Fibroblast of skin of right quadriceps (primary cell): ENCODE measurements at places on chromosomes 5 and 9.

- DNase-seq, result peak; percentile 81
Observed at GRCh38 chr9:81083854-81084512, 605.4 kb downstream of the TLE1 start.

DNA sequence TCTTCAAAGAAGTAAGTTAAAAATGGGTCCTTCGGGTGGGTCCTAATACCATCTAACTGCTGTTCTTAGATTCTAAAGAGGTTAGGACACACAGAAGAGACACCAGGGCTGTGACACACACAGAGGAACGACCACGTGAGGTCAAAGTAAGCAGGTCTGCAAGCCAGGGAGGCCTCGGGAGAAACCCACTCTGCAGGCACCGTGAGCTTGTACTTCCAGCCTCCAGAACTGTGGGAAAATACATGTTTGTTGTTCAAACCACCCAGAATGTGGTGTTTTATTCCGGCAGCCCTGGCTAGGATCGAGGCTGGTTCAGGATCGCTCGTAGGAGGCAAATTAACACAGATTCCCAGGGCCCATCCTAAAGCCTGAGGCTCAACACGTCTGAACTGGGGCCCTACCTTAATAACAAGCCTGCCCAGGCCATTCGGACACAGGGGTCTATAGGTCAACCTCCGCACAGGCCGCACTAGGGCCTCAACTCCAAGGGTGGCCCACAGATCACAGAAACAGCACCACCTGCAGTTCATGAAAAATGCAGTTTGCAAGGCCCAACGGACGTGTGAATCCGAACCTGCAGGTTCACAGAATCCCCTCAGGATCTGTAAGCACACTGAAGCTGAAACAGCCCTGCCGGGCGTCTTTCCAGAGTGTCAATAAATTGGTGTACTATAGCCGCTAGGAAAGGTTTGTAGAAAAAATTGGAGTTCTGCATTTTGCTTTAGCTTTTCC is 7.1 kb downstream of the MED10 start:
- DNase-seq, result no peak

- peak; percentile 68 for DNase-seq
Observed at GRCh38 chr9:27771803-27772545, 198.7 kb upstream of the C9orf72 start.

DNA sequence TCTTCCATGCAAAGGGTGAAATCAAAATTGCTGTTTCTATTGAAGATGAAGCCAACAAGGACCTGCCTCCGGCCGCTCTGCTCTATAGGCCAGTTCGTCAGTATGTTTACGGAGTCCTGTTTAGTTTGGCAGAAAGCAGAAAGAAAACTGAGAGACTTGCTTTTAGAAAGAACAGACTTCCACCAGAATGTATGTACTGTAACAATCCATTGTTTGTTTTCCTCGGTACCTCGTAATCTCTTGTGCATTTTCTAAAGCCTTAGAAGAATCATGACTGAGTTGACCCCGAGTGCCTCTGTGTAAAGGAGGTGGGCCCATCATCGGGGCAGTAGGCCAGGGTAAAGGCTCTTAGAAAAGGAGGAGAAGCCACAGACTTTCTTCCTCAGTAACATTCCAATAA is 44.2 kb upstream of the PHF2 start:
- no peak for DNase-seq

DNA sequence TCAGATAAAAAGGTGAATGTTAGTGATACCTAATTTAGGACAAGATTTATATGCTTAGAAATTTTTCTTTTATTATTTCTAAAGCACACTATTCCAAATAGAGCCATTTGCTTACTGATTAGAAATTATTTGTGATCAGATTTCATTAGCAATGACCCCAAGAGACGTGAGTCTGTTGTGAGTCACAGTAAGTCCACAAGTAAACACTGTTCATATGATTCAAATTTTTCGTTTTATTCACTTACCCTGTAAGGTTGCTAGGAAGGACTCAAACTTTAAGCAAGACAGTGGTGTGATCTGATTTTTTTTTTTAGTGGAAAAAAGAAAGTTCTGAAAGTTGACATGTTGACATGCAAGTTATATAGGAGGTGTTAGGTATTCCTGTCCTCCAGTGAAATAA is 1.2 kb downstream of the CARD6 start:
- DNase-seq, result no peak

- no peak for DNase-seq
Observed at GRCh38 chr9:122781671-122782070, 7.1 kb upstream of the OR5C1 start.

- peak; percentile 32 for DNase-seq
Observed at GRCh38 chr9:93051680-93052089, 6.8 kb upstream of the SUSD3 start.

DNA sequence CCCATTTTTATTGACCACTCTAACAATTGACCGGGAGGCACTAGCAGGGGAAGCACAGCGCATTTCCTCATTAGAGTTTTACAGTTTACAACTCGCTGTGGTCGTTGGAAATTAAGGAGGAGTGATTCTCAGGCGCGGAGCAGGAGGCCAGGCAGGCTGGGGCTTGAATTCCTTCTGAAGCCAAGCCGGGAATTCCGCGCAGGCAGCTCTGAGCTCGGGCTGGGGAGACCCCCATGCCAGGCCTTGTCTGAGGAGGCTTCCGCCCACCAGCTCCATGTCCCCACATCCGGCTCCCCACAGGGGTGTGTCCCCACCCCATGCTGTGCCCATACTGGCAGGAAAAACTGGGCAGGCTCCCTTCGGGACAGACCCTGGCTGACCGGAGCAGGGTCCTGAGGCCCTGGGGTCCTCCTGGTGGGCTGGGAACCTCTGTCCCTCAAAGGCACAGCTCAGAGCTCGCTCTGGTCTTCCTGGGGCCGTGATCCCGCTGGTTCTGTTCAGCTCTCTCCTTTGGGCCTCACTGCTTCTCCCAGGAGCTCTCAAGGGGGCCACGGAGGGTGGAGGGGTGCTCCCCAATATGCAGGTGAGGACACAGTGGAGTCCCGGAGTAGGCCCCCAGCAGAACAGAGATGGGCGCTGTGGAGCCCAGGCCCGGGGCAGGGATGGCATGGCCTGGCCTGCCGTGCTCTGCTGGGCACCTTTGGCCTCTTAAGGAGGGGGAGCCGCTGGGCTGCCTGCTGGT is 1.3 kb upstream of the NRARP start:
- no peak for DNase-seq

- peak; percentile 95 for DNase-seq
Observed at GRCh38 chr5:72552041-72552557, 44.9 kb upstream of the ZNF366 start.

GRCh38 chr9:114430457-114430856 is 42.7 kb upstream of the AKNA start:
- no peak for DNase-seq

DNA sequence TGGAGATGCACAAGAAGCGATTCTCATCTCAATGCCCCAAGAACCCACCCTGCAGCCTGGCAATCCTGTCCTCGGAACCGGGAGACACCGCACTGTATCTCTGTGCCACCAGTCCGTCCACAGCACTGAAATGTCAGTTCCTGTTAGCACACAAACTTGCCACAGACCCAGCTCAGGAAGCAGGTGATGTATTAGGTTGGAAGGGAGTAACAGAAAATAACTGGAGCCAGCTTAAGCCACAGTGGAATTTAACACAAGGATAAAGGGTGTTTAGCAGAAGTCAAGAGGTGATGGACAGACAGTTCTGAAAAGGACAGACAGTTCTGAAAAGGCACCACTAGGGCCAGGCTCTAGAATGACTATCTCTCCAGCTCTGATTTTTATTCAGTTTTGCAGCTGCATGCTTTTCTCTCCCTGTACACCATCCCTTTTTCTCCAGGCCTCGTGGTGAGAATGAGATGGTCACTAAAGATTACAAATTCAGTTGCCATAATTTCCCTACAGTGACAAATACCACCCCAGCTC is 114.4 kb downstream of the ANKRD18B start:
- no peak for DNase-seq

GRCh38 chr9:87149799-87150198 is 202.5 kb upstream of the GAS1 start:
- peak; percentile 86 for DNase-seq

- DNase-seq, result no peak
Observed at GRCh38 chr5:67549947-67550346, 353.3 kb upstream of the CD180 start.

DNA sequence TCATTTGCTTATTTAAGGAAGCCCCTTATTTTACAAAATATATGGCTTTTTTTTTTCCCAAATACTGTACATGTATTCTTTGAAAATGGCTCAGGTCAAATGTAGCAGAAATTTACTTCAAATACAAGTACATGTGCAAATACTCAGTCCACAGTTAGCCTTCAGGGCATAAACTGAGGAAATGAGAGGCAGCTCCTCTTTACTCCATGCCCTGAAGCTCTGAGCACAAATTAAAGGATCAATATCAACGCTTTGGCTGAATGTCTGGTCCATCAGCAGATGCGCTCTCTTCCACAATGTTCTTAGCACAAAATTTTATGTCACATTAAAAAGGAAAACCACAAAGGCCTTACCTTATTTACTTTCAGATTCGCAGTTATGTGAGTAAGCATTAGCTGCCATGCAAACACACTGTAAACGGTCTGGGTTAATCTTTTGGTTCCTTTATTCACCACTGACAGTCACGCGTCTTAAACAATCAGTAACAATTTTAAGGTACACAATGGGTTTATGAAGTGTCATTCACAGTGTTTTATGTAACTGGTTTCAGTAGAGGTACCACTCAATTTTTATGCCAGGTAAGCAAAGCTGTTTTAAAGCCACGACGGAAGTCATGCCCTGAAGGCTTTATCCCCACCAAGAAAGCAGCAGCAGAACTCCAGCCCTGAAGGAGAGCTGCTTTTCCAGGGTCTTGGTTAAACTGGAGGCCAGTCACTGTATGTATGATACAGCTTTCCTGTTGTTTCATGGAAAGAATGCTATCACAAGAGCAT is 103.4 kb downstream of the OTULIN start:
- no peak for DNase-seq

DNA sequence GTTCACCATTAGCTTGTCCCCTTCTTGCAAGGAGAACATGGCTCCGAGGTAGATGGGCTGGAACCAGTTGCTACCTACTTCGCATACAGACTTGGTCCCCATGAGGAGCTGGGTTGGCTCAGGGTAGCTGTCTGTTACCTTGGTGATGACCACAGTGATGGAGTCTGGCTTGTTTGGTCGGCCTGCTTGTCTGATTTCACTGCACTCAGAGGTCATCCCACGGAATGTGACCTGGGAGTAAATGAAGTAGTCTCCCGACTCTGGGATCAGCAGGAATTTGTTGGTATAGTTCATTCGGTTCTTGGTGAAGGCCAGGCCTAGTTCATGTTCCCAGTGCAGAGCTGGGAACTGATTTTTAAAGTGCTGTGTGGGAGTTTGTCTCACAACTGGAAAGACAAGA is 15.3 kb downstream of the TNFSF15 start:
- DNase-seq, result no peak

GRCh38 chr9:95296761-95297160 is 20.7 kb downstream of the FANCC start:
- DNase-seq, result no peak

GRCh38 chr5:39427229-39427628 is 2.4 kb upstream of the DAB2 start:
- DNase-seq, result peak; percentile 78

GRCh38 chr5:115439042-115439441 is 105.5 kb downstream of the FEM1C start:
- DNase-seq, result peak; percentile 70

GRCh38 chr5:159817262-159818029 is 98.8 kb upstream of the ADRA1B start:
- DNase-seq, result no peak

GRCh38 chr5:132183723-132184122 is 43.9 kb downstream of the P4HA2 start:
- peak; percentile 14 for DNase-seq

DNA sequence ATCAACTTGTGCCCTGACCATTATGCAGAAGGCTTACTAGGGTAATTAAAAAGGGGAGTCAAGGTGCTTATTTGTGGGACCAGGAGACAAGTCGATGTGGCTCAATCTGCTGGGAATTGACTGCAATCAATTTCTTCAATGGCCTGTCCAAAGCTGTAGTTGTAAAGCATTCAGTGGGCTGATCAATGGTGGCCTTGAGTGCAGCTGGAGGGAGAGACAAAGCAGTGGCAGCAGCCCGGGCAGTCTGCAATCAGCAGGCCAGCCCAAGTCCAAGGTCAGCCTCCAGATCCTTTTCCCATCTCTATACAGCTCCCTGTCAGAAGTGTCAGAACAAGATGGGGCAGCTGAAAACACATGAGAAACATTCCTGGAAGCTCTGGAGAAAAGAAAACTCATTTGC is 51.0 kb upstream of the BRINP1 start:
- DNase-seq, result no peak

DNA sequence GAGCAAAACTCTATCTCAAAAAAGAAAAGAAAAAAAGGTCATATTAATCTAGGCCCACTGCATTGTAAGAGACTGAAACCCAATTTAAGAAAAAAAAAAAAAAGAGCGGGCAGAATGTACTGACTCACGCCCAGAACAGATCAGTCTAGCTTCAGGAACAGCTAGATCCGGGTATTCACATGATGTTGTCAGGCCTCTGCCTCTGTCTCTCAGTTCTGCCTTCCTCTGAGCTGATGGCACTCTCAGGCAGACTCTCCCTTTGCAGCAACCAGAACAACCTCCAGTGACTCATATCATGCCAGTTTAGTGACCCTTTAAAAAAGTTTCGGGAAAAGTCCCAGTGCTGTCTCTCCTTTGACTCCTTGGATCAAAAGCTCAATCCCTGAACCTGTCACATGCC is 53.0 kb downstream of the NEURL1B start:
- DNase-seq, result no peak

DNA sequence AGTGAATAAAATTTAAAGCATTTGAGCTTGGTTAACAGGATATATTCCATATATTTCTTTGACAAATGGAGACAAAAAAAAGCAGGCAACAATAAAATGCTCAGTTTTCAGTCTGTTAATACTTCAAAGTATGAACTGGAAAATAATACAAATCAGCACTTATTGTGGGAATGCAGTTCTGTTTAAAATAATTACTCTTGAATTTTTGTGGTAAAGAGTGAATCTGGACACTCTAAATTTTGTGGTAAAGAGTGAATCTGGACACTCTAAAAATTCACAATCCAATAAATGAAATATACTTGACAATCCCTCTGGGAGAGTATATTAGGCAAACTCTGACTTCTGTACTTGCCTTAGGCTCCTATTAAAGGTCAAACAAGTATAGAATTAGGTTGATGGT is 141.9 kb upstream of the RASA1 start:
- peak; percentile 44 for DNase-seq
